ENCODE measurements at places on chromosomes 2 and 18.

GRCh38 chr18:37872562-37872961 lies 307.0 kb upstream of the CELF4 start:
- DNase-seq = no peak

DNA sequence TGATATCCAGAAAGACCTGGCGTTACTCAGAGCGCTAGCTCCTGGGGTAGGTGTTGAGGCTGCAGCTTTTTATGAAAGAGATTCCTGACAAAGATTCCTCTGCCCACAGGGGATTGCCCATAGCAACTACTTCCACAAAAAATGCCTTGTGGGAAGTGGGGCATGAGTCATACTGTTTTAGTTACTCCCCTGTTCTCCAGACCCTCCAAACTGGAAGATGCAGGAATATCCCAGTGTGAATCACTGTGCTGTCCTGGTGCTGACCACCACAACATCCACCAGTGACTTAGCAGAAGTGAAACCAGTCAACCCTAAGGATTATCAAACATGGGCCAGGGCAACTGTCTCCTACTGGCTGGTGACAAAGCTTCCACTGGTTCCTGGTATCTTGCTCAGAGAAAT lies 61.8 kb downstream of the CDH2 start:
- DNase-seq = no peak

DNA sequence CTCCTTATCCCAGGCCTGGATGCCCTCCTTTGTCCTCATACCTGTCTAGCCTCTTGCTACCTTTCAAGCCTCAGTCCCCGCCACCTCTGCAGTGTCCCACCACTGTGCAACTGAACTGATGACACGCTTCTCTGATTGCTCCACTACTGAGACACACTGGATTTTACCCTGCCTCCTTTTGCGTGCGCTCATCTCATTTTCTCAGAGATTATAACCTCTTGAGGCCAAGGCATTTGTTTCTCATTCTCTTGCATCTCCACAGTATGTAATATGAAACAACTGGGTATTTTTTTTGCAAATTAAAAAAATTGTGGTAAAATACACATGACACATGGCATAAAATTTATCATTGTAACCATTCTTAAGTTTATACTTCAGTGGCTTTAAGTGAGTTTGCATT lies 95.4 kb downstream of the PRKCE start:
- DNase-seq = no peak

DNA sequence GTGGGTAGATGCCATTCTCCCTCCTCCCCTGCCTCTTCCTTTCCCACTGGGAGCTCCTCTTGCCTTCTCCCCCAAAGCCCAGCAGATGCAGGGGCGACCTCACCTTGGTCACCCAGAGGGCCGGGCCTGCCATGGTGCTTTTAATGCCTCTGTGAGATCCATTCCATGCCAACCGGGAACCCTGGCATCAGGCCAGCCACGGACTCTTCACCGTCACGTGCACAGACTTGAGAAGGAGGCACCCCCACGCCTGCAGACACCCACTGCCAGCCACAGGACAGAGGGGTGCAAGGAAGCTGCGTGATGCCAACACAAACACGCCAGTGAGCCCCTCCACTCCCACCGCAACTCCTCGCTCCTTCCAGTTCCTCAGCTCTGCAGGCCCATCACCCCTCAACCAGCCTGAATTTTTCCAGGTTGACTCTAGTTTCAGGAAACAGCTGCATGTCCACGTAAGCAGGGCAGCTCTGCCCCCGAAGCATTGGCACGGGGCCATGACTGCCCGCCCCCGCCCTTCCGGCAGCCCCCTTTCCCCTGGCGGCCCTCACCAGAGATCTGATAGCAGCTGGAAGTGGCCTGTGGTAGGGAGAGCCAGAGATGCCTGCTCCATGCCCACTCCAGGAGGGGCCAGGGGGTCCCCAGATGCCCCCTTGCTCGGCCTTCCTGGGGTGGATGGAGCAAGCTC lies 50.8 kb downstream of the DNMT3A start:
- DNase-seq = no peak

DNA sequence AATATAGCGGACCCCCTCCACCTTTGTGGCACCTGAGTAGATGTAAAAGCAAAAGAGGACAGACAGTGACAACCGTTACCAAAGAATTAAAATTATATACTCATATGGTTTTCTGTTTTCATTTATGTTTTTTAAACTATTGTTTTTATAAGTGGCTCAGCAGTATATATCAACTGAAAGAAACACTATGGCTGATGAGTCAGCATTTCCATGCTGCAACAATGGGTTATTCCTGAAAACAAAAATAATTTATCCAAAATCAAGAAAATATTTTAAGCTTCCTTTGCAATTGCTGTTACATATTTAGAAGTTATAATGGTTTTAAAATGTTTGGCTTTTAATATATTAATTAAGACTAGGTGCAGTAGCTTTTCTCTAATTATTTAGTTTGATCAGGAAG lies 17.7 kb downstream of the MRPS9 start:
- no peak for DNase-seq

DNA sequence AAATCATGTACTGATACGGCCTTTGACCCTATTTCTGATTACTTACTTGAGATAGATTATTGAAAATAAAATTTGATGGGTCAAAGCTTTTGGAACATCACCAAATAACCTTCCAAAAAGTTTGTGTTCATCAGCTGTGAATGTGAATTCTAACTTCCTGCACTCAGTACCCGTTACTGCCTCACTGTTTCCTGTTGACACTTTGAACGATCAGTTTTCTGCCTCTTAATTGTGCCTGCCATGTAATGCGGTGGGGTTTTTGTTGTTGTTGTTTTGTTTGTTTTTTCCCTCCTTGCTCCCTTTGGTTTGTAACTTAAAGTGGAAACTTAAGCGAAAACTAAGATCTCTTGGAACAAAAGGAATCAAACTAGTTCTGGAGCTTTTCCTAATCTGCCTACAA lies 18.9 kb downstream of the ATG16L1 start:
- DNase-seq = peak; percentile 63

DNA sequence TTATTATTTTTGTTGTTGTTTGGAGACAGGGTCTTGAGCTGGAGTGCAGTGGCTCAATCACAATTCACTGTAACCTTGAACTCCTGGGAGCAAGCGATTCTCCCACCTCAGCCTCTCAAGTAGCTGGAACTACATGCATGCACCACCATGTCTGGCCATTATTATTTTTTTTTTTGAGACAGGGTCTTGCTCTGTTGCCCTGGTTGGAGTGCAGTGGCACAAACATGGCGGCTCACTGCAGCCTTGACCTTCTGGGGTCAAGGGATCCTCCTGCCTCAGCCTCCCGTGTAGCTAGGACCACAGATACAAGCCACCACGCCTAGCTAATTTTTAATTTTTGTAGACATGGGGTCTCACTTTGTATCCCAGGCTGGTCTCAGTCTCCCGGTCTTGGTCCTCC lies 20.0 kb upstream of the XPO1 start:
- DNase-seq = no peak

DNA sequence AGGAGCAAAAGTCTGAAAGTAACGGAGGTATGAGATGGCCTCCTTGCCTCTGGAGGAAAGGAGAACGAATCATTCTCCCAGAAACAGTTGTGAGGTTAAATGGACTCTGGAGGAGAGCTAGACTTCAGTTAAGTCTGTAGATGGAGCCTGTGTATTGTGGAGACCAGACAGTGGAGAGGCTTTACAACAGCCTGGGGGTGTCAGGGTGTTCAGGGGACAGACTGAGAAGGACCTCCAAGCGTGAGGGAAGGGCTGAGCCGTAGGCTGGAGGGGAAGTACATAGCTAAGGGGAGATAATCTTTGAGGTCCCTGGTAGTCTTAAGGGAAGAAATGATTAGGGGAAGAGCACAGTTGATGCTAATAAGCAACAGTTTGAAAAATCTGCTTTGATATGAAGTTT lies 76.6 kb downstream of the GALNT1 start:
- DNase-seq = no peak

DNA sequence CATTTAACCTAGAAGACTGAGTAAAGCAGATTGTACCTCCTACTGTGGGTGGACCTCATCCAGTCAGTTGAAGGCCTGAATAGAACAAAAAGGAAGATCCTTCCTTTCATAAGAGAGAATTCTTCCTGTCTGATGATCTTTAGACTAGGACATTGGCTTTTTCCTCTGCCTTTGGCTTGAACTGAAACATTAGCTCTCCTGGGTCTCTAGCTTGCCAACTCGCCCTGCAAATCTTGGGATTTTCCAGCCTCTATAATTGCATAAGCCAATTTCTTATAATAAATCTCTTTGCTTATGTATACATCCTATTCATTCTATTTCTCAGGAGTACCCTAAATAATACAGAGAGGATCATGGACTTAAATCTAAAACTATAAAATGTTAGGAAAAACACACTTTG lies 6.2 kb upstream of the KDSR start:
- DNase-seq = no peak

DNA sequence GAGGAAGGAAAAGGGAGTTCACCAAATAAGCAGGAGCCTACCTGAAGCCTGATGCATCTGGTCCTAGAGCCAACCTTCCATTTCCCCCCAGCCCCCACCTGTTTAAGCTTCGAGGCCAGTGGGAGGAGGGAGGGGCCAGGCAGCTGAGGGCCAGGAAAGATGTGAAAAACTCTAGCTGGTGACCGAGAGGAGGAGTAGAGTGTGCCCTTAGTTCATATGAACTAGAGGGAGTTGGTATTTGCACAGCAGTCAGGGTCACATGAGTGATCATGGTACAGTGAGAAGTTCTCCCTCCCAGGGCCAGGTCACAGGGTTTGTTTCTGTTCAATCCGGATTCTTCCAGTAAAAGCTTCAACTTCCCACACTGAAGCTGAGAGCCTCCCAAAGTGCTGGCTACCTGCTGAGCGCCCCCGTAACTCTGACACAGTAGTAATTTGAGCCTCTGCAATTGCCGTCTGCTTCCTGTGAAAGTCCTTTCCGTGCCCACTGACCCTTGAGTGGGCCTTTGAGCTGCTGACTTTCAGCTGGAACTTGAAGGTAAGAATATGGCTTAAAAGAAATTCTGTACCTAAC lies at the start of gene SULT1C2:
Gene SULT1C2, plus strand, starts transcription at position 362 of the 573 bp plus-strand sequence. CDS start 4,773 bp downstream, outside the sequence.
- no peak for DNase-seq

- no peak for DNase-seq
These were observed 7.2 kb upstream of the ROCK1 start for GRCh38 chr18:21118806-21119205.

GRCh38 chr18:32425466-32425865 lies 45.2 kb downstream of the GAREM1 start:
- no peak for DNase-seq

- no peak for DNase-seq
These were observed 78.2 kb downstream of the TRIP12 start for GRCh38 chr2:229843613-229844012.
